ENCODE measurements at places on chromosomes 5 and 9. TPM values are rescaled to one million over a fixed set of nuclear protein-coding genes. Genes with fewer than 3 reads are reported as not detected.

The PAX5 gene
- total RNA-seq, result 0.12 TPM

DNA sequence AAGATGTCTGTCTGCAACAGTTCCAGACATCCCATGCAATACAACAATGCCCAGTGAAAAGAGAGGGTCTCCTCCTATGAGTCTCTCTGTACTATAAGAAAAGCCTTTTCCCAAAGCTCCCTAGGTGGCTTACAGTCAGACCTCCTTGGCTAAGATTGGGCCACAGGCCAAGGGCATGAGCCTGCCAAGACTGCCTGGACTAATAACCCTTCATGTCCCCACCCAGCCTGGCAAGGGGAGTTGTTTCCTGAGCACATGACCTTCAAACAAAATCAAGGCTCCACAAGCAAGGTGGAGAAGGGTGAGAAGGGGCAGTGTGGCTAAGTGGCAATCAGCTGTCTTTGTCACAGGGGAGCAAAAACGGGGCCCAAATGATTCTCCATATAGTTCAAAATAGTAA, 75.6 kb upstream of the ZSWIM6 start:
- no peak overlapping the region for H3K27ac ChIP-seq
- no peak overlapping the region for H3K4me3 ChIP-seq
- no peaks in the 10 kb centered on the region for H3K4me1 ChIP-seq
- no peaks in the 10 kb centered on the region for H3K36me3 ChIP-seq
- DNase-seq, result no peak
- peaks cover 6% of the 10 kb centered on the region for H3K27me3 ChIP-seq

DNA sequence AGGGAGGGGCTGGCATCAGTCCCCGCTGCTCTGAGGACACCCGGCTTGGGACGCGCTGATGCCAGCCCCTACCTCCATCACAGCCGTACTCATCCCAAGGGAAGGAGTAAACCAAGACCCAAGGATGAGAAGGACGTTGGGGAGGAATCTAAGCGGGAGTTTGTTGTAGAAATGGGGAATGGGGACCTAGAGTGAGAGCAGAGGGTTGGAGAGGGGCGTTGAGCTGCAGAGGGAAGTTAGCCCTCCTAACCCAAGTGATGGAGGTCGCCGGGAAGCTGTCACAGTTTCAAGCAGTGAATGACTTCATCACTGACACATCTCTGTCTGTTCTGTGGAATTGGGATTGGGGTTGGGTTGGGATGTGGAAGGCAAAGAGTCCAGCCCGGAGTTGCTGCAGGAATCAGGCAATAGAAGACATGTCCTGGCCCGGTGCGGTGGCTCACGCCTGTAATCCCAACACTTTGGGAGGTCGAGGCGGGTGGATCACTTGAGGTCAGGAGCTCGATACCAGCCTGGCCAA, 759 bp upstream of the SUSD1 start:
- peaks cover 27% of the 10 kb centered on the region for H3K36me3 ChIP-seq
- H3K27ac ChIP-seq, result peak overlapping the region; percentile 84
- peaks cover 79% of the 10 kb centered on the region for H3K4me1 ChIP-seq
- H3K4me3 ChIP-seq, result peak overlapping the region; percentile 63

DNA sequence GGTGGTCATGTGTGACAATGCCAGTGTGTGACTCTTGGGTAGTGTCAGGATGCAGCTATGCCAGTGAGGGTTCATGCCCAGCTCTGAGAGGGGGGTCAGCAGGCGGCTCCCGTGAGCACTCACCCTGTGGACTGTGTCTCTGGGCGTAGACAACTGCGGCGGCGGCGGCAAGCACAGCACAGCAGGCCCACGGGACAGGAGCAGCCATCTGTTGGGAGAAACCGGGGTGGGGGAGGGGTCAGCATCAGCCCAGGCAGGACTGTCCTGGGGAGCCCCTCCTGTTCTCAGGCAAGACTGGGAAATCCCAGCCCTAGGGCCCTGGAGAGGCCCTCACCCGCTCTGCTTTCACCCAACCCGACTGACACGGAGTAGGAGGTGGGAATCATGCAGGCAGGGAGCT, 20.8 kb downstream of the CNTFR start:
- no peaks in the 10 kb centered on the region for H3K36me3 ChIP-seq
- no peak overlapping the region for H3K4me3 ChIP-seq
- H3K27me3 ChIP-seq, result peaks cover 9% of the 10 kb centered on the region
- no peaks in the 10 kb centered on the region for H3K4me1 ChIP-seq
- no peak for DNase-seq
- H3K27ac ChIP-seq, result no peak overlapping the region

The MARCOL gene
- total RNA-seq, result not detected

Measured in activated CD4-positive, alpha-beta T cell treated with anti-CD3 and anti-CD28 coated beads, Interleukin-2, amount 10 ng/mL, durations not matched to agents 7 days and 5 days (primary cell).